ENCODE measurements at places on chromosomes 16 and 17. TPM values are rescaled to one million over a fixed set of nuclear protein-coding genes. Genes with fewer than 3 reads are reported as not detected.

Gene CLEC3A
- not detected for polyA plus RNA-seq

Gene CRYM
- 5.3 TPM for polyA plus RNA-seq

Gene SLC5A2
- 1.3 TPM for polyA plus RNA-seq

Gene MMD
- polyA plus RNA-seq = 2.7 TPM

Gene CD300LD
- polyA plus RNA-seq = not detected

Gene MCRIP1
- polyA plus RNA-seq = 24.7 TPM

Gene PAQR4
- polyA plus RNA-seq = 9.6 TPM

Gene HS3ST3A1
- polyA plus RNA-seq = 1.7 TPM

Gene XAF1
- polyA plus RNA-seq = 26.8 TPM

Gene ZMYND15
- polyA plus RNA-seq = 0.96 TPM

Gene SLC35G6
- 0.01 TPM for polyA plus RNA-seq

Gene PLLP
- polyA plus RNA-seq = 18.1 TPM

Gene TLCD3A
- polyA plus RNA-seq = 11.0 TPM

Gene PMFBP1
- polyA plus RNA-seq = 0.46 TPM

Gene MYH13
- 0.08 TPM for polyA plus RNA-seq

Gene MAF
- 11.0 TPM for polyA plus RNA-seq

Gene CD2BP2
- polyA plus RNA-seq = 34.3 TPM

Gene PLK1
- 5.1 TPM for polyA plus RNA-seq

Gene ABCC11
- polyA plus RNA-seq = 0.08 TPM

Gene MCRIP2
- 31.4 TPM for polyA plus RNA-seq

Gene SNN
- 11.7 TPM for polyA plus RNA-seq

Gene STX1B
- polyA plus RNA-seq = 1.6 TPM

Gene CCL7
- not detected for polyA plus RNA-seq

Gene SLC13A2
- 0.02 TPM for polyA plus RNA-seq

Gene NOL3
- 36.7 TPM for polyA plus RNA-seq

Gene C16orf86
- polyA plus RNA-seq = 1.8 TPM

Gene CA7
- polyA plus RNA-seq = not detected

Gene ZSCAN10
- polyA plus RNA-seq = not detected

Gene FHOD1
- 11.4 TPM for polyA plus RNA-seq

Gene PCYT2
- polyA plus RNA-seq = 46.5 TPM

Gene YPEL3
- 183 TPM for polyA plus RNA-seq

Gene SUPT6H
- 21.4 TPM for polyA plus RNA-seq

Gene PABPN1L
- 0.14 TPM for polyA plus RNA-seq

Gene ACSM3
- polyA plus RNA-seq = 3.3 TPM

Gene TP53TG3B
- not detected for polyA plus RNA-seq

Gene SLC9A5
- polyA plus RNA-seq = 0.43 TPM

Gene CD300LB
- 0.11 TPM for polyA plus RNA-seq

Gene DNASE1L2
- polyA plus RNA-seq = 1.3 TPM

Gene TP53TG3F
- not detected for polyA plus RNA-seq

Gene B3GNT9
- 4.1 TPM for polyA plus RNA-seq

Gene PIEZO1
- 102 TPM for polyA plus RNA-seq

Gene CHST4
- polyA plus RNA-seq = not detected

Gene GPR179
- polyA plus RNA-seq = 0.04 TPM

Measured in esophagus (tissue), 2 donors.